CD4-positive, alpha-beta T cell treated with Interleukin-4 for 1 hour (primary cell): ENCODE measurements at places on chromosomes 12 and 14.

- no peak for DNase-seq
Measured at GRCh38 chr14:98160901-98161300, 1111.1 kb downstream of the BCL11B start.

DNA sequence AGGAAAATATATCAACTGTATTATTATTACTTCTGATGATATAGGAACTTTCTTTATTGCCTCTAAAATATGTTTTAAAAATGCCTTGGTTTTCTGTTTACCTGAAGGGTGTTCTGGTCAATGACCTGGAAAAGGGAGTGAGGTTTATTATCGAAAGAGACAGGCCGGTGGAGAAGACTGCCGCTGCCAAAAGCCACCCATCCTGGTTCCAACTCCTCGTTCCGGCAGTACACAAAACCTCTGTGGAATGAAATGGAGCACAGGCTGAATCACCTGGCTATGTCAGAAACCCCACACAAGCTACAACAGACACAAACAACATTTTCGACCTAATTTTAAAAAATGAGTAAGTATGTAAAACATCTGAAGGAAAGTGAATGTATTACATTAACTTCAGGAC lies 73.6 kb downstream of the HECTD4 start:
- no peak for DNase-seq

GRCh38 chr12:92701441-92701840 lies 1.3 kb upstream of the PLEKHG7 start:
- DNase-seq = no peak

GRCh38 chr12:93994721-93995120 lies 153.7 kb upstream of the PLXNC1 start:
- no peak for DNase-seq

GRCh38 chr12:77325511-77326236 lies 260.3 kb upstream of the E2F7 start:
- DNase-seq = no peak
